ENCODE measurements at places on chromosomes 16 and 17. TPM values are rescaled to one million over a fixed set of nuclear protein-coding genes. Genes with fewer than 3 reads are reported as not detected.

GPATCH8 gene
- 50.9 TPM for total RNA-seq

DNA sequence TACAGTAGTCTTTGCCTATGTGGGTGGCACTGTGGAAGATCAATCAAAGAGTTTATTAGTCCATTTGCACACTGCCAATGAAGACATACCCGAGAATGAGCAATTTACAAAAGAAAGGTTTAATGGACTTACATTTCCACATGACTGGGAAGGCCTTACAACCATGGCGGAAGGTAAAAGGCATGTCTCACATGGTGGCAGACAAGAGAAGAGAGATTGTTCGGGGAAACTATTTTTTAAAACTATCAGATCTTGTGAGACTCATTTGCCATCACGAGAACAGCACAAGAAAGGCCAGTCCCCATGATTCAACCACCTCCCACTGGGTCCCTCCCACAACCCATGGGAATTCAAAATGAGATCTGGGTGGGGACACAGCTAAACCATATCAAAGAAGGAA lies 432.1 kb downstream of the ZFHX3 start:
- no peak for DNase-seq
- H3K4me1 ChIP-seq = no peaks in the 10 kb centered on the region
- H3K27ac ChIP-seq = no peak overlapping the region
- H3K27me3 ChIP-seq = no peaks in the 10 kb centered on the region
- H3K4me3 ChIP-seq = no peak overlapping the region

RUNDC3A gene
- 0.88 TPM for total RNA-seq

TBX6 gene
- total RNA-seq = 1.1 TPM

DNA sequence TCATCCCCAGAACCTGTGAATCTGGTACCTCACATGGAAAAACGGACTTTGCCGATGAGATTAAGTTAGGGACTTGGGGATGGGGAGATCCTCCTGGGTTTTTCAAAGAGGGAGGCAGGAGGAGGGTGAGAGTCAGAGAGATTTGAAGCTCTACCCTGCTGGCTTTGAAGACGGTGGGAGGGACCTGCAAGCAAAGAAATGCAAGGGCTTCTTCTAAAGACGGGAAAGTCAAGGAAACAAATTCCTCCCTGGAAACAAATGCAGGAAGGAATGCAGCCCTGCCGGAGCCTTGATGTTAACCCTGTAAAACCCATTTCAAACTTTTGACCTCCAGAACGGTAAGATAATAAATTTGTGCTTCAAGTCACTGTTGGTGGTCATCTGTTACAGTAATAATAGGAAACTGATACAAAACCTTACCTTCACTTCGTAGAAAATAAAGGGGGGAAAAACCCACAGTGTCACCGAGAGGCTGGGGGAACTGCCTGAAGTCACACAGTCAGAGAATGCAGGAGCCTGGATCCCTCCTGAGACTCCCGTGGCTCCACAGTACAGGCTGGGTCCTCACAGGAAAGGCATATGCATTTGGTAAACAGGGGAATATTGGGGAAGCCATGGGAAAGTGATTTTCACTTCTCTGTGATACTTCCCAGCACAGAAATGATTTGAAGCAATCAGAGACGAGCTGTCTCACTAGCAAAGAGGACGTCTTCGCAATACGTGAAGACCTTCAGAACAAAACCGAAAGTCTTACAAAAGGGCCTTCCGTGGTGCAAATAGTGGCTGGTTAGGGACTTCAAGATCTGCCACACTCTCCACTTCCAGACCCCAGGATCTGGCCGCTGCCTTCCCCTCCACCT lies 58.9 kb upstream of the CLEC3A start:
- no peak overlapping the region for H3K27ac ChIP-seq
- DNase-seq = no peak
- H3K4me1 ChIP-seq = no peaks in the 10 kb centered on the region
- H3K4me3 ChIP-seq = no peak overlapping the region
- no peaks in the 10 kb centered on the region for H3K36me3 ChIP-seq
